ENCODE measurements at places on chromosomes 12 and 14.

DNA sequence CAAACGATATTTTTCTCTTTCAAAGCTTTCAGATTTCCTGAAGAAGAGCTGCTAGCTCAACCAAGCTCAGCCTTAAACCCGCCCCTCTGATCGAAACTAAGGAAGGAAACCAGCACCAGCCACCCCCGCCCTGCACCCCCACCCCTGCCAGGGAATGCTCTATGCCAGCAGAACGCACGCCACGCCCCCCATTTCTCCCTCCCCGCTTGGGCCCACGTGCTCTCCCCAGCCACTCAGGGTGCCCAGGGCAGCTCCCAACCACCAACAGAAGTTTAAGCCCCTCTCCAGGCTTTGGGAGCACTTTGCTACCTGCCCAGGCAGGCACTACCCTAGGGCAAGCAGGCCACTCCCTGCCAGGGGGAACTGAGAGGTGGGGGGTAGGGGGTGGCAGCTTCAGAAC, 18.8 kb upstream of the KRT78 start:
- DNase-seq, result no peak

DNA sequence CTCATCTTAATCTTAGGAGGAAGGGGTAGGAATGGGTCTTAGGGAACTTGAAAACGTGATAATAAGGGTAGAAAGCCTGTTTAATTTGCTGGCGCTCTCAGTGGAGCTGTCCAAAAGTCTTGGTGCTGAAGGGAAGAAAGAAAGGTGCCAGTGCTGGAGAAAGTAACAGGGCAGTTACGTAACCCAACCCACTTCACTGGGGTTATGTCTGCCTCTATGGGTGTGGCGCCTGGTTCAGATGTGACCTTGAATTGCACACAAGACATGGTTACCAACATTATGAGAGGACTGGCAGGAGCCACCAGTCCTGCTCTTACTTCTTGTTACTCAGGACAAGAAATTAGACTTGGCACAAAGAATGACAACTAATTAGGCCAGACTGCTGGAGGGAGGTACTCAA, 18.6 kb upstream of the GPATCH2L start:
- DNase-seq, result peak; percentile 19

DNA sequence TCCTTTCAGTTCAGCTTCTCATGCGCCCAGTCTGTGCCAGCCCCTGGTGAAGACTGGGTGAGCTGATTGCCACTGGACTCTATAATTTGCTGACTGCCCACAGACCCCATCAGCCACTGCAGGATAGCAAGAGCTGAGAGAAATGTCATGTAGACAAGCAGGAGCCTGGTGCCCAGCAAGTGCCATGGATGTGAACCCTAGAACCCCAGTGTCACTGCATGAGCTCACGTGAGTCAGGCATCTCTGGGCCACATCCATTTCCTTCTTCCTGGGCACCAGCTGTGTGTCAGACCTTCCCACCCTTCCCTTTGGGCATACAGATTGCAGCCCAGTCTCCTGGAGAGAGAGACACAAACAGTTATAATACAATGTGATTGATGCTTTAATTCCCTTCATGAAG, 73.8 kb downstream of the NTF3 start:
- no peak for DNase-seq

DNA sequence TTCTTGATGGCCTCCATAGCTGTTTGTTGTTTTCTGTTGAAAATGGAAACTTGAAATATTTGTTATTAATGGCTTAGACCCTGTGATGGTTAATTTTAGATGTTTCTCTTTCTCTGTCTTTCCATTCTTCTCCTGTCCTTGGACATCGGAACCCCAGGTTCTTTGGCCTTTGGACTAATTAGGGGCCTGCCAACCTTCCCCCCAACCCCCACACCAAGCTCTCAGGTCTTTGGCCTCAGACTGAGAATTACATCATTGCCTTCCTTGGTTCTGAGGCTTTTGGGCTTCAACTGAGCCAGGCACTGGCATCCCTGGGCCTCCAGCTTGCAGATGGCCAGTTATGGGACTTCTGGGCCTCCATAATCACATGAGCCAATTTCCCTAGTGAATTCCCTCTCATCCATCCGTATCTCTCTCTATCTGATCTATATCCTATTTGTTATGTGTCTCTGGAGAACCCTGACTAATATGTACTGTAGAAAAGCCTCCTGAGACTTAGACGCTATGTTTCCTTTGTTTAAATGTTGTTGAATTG, 71.6 kb downstream of the FGD4 start:
- DNase-seq, result no peak

DNA sequence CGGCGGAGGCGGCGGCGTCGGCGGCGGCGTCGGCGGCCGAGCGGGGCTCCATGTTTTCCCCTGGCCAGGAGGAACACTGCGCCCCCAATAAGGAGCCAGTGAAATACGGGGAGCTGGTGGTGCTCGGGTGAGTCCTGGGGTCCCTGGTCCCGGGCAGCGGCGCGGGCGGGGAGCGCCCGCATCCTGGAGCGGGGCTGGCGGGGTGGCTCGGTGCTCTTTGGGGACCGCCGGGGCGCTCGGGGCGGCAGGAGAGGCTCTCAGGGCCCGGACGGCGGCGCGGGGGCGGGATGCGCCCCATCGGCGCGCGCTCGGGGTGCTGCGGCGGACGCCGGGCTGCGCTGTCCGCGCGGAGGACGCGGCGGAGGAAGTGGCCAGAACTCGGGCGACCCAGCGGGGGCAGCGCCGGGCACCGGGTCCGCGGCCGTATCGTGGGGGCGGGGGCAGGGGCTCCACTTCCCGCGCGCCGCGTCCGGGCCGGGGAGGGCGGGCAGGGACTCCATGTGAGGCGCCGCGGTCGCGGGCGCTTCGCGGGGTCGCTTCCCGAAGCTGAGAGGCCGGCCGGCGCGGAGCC, 485 bp downstream of the PELI2 start:
- DNase-seq, result no peak

All from muscle of back (tissue), 13 donors.